ENCODE measurements at places on chromosomes 4 and X. TPM values are rescaled to one million over a fixed set of nuclear protein-coding genes. Genes with fewer than 3 reads are reported as not detected.

The ADGRL3 gene
- total RNA-seq: 6.0 TPM

The MUC7 gene
- total RNA-seq: not detected

The H2BW2 gene
- not detected for total RNA-seq

The GABRG1 gene
- total RNA-seq: not detected

The LANCL3 gene
- total RNA-seq: 1.7 TPM

The FGF5 gene
- not detected for total RNA-seq

The TMEM31 gene
- not detected for total RNA-seq

DNA sequence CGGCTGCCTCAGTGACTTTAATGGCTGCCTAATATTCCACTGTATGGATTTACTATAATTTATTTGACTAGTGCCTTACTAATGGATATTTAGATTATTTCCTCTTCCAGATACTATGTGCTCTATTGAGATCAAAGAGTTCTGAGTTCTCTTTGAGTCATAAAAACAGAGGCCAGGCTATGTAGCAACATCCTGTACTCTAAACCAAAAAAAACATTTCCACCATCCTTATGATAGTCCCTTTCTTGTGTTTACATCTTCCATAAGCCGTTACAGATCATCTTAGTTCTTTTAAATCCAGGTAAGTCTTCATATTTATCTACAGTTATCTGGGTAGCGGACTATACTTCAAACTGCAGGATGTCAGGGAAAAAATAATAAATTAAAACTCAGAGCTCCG is 56.6 kb upstream of the TMEM184C start:
- H3K36me3 ChIP-seq: no peaks in the 10 kb centered on the region
- H3K4me1 ChIP-seq: no peaks in the 10 kb centered on the region
- H3K27me3 ChIP-seq: no peaks in the 10 kb centered on the region
- no peak for DNase-seq
- H3K4me3 ChIP-seq: no peak overlapping the region

- no peak for DNase-seq
- no peak overlapping the region for H3K27ac ChIP-seq
- no peaks in the 10 kb centered on the region for H3K27me3 ChIP-seq
- H3K4me1 ChIP-seq: no peaks in the 10 kb centered on the region
- H3K4me3 ChIP-seq: no peak overlapping the region
Measured at GRCh38 chrX:110180176-110180927, 137.5 kb downstream of the AMMECR1 start.

GRCh38 chr4:73908965-73909364 is 39.8 kb downstream of the CXCL1 start:
- no peak overlapping the region for H3K27ac ChIP-seq
- DNase-seq: no peak
- no peaks in the 10 kb centered on the region for H3K4me1 ChIP-seq
- no peak overlapping the region for H3K4me3 ChIP-seq
- no peaks in the 10 kb centered on the region for H3K27me3 ChIP-seq
- no peaks in the 10 kb centered on the region for H3K36me3 ChIP-seq

Data from lower lobe of right lung (tissue), 2 donors.